ENCODE measurements at places on chromosomes 4 and X.

GRCh38 chr4:73883306-73883705 is 14.1 kb downstream of the CXCL1 start:
- DNase-seq: no peak

DNA sequence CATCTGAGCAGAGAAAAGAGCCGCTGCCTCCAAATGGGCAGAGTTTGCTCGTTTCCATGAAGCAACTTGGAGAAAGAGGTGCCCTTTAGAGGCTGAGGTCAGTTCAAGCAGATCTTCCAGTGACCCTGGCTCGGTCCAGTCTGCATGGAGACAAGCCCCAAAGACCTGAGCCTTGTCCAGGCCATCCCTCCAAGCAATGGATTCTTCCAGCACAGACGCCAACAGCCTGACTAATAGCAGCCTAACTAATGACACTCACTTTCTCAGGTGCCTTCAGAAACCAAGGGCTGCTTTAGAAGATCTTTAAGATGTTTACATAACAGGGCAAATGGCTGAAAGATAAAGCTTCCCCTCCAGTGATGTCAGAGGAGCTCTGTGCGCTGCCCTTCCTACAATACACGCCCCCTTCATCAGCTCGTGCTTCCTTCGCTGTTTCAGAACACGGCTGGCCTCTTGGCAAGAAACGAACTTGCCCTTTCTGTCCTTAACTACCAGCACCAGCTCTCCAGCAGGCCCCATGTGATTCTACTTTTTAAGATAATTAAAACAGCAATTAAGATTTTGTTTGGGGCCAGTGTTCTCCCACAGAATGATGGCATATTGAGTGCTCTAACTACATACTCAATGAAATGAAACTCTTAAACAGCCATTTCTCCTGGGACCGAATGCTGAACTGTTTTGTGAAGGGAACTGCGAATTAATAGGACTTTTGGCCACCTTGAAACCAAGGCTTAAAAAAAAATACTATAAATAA is 119.0 kb downstream of the GPR143 start:
- DNase-seq: no peak

DNA sequence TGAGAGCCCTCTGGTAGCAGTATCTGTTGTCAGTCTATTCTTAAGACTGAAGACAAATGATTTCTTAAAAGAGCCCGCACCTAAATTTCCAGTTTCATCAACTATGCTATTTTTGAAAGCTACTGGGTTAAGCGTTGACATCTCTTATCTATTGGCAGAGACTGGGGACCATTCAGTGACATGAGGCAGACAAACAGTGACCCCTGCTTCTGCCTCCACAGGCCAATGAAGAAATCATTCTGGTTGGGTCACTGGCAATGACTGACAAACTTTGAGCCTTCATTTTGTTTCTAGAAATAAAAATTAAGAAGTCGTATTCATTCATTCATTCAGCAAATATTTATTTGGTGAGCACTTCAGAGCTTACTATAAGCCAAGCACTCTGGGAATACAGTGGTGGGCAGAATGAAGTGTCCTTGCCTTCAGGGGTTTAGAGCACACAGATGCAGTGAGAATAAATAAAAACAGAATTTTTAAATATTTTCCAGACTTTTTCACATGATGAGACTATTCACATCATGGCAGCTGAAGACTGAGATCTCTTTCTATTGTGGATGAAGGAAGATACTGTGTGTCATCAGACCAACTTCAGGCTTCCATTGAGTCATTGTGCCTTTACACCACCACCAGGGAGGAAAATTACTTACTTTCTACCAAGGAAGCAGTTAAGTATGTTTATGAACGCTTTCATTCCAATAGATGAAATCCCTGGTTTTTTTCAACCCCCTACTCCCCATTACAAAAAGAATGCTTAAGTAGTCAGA is 36.0 kb downstream of the SORBS2 start:
- DNase-seq: no peak

- peak; percentile 82 for DNase-seq
These were observed 557.3 kb upstream of the TENM3 start for GRCh38 chr4:181685911-181686310.

DNA sequence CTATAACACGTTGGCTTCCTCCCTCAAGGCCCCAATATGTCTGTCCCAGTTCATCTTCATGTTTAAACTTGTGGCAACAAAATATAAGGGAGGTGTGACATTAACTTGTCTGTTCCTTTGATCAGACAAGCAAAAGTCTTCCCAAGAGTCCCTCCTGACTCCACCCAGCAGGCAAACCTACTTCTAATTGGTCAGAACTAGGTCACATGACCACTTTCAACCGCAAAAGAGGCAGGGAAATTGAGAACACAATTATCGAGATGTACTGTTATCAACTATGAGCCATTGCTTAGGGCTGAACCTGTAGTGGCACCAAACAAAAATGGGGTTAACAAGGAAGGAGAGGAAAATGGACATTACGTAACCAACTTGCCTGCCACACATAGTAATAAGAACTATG is 246.8 kb upstream of the TET2 start:
- DNase-seq: no peak

DNA sequence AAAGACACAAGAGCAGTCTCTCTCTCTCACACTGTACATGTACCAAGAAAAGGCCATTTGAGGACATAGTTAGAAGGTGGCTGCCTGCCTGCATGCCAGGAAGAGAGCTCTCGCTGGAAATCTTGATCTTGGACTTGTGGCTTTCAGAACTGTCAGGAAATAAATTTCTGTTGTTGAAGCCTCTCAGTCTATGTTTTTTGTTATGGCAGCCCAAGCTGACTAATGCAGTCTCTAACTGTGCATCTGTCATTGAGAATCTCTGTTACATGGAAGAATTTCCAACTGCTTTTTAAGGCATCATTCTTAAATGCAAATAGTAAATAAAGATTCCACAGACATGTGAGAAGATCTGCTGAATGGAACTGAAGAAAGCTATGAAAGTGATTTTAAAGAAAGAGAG is 198.3 kb downstream of the PCDH10 start:
- no peak for DNase-seq

DNA sequence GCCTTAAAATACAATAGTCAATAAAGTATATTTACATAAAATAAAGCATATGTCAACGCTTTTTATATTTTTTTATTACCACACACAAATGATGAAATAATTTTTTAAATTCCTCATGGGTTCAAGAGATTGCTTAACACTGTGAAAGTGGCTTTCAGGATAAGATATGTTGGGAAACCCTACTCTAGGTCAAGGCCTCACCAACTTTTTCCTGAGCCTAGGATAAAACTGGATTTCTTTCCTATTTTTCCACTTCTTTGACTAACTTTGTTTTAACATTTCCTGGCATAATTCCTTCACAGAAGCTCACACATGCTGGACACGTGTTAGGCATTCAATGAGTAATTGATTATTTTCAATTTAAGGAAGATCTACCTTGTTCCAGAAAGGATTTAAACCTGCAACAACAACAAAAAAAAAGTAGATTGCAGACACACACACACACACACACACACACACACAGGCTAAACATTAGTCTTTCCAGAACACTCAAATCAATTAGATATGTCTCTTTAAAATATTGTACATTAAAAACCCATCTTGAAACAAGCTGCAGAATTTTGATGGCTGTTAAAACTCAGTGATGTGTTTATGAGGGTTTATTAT is 9.1 kb downstream of the KLB start:
- no peak for DNase-seq

DNA sequence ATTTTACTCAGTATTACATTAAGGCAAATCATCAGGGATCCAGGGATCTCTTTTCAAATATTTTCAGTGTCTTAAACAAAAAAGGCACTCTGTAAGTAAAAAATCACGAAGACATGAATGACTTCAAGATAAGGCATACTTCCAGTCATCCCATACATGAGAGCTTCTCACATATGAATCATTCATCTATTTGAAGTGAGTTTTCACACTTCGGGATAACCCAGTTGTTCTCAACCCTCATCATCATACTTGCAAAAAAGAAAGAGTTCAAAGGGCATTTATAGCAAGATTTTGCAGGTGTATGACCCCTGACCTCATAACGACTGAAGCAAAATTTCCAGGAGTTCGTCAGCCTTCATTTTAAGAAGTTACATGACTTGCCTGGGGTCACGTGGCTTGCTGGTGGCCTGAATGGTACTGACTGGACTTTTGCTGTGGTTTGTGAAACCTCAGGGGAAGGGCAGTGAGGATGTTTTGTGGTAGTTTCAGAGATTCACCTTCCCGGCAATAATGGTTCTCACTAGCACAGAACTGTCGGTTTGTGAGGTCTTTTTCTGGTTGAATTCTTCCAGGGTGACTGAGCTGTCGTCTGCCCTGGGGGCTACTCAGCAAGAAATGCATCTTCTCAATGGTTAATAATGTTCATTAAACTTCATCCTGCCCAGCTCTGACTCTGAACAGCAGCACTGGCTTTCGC is 115.8 kb upstream of the SHISA3 start:
- no peak for DNase-seq

- no peak for DNase-seq
These were observed 2.4 kb downstream of the MGST2 start for GRCh38 chr4:139668036-139668435.

DNA sequence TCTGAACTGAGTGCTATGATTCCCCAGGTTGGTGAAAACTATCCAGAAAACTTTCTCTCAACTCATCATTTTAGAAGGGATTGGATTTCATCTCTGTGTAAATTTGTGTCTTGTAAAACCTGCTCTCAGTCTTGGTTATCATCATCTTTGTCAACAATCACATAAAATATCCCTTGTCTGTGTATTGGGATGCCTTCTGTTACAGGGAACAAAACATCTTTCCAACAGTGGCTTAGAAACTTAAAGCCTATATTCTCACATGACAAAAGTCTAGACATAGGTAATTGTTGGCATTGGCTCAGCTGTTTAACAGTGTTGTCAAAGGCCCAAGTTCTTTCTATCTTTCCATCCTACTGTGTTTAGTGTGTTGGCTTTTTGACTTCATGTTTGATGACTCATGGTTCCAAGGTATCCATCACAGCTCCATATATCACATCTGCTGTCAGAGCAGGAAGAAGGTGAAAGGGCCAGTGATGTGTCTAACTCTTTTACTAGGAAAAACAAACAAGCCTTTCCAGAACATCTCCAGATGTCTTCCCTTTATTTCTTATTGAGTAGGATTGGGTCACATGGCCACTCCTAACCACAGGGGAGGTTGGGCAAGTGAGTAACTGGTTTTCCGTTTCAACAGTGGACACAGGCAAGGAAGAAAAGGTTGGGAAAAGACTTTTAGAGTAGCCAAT is 65.0 kb downstream of the PHEX start:
- no peak for DNase-seq

DNA sequence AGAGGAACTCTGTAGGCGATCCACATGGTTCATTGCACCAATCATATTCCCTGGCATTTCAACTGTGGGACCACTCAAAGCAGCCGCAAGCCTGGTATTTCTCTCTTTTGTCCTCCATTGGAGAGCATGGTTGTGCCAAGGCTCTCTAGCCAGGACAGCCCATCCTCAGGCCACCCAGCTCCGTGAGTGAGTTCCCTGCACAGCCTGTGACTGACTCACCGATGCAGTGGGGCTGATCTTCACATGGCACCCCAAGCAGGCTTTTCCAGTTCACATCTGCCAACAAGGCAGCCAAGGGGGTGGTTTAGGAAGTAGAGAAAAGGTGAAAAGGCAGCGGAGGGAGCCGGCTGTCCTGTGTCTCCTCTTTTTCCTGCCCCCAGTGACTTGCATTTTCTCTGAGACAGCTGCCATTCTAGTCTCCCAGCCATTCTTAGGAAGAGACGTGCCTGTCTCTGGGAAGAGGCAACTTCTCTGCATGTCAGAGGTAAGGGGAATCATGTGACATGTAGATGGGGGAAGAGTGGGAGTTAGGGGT is 69.2 kb downstream of the MID1IP1 start:
- DNase-seq: no peak

- DNase-seq: no peak
These were observed 23.1 kb downstream of the CD40LG start for GRCh38 chrX:136671006-136671610.

All from AG04449 (cell line).